ENCODE measurements at places on chromosomes 5 and 9.

DNA sequence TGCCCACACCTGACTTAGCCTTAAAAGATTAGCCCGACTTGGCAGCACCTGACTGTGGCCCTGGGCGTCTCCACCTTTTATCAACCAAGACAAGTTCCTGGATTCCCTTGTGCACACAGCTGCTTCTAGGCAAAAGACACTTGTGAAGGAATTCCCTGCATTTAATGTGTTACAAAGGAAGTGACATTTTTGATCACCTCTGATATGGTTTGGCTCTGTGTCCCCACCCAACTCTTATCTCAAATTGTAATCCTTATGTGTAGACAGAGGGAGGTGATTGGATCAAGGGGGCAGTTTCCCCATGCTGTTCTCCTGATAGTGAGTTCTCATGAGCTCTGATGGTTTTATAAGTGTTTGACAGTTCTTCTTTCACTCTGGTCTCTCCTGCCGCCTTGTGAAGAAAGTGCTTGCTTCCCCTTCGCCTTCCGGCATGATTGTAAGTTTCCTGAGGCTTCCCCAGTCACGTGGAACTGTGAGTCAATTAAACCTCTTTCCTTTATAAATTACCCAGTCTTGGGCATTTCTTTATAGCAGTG is 2.6 kb upstream of the CPEB4 start:
- DNase-seq = no peak

- DNase-seq = no peak
These were observed 414.2 kb downstream of the TAF11L14 start for GRCh38 chr5:18048449-18048848.

GRCh38 chr9:97307500-97308163 is at the start of gene CCDC180:
Gene CCDC180, plus strand, starts transcription at chr9:97307659. Its CDS starts 405 bp downstream, at chr9:97308064.
- DNase-seq = no peak

DNA sequence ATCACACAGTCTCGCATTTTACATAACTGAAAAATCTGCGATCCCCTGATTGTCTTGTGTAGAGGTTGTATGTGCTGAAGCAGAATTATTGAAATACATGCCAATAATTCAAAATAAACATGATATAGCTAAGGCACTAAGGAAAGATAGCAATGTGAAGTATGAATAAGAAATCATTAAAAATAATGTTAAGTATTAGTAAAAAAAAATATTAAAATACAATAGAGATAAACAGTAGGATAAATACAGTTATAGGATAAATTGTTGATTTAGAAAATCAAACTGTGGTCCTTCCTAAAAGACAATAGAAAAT is 121.1 kb downstream of the FBXL17 start:
- no peak for DNase-seq

- DNase-seq = no peak
These were observed 9.3 kb downstream of the PCDHGA12 start for GRCh38 chr5:141439411-141440141.

GRCh38 chr9:78725503-78725902 is 428.6 kb downstream of the PSAT1 start:
- no peak for DNase-seq

DNA sequence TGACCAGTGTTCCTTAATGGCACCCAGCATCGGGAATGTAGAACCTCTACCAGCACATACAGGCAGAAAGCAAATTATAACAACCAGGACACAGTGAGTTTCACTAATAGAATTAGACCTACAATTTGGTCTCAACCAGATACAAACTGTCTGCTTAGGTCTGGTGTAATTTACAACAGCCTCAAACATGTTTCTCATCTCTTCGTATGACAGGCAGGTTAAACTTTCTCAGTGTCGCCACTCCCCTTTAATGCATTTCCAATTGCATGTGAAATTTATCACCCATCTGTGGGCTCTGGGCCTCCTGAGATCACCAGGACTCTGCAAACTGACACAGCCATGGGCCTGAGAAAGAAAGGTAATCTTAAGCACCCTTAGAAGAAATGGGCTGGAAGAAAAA is 218.7 kb downstream of the DCP2 start:
- DNase-seq = no peak

All from globus pallidus (tissue), 1 donor.